ENCODE measurements at places on chromosomes 6 and 20.

- no peak for DNase-seq
These were observed 22.4 kb upstream of the SNX9 start for GRCh38 chr6:157800420-157801237.

- DNase-seq = no peak
These were observed 120.4 kb downstream of the RNF144B start for GRCh38 chr6:18507561-18507960.

DNA sequence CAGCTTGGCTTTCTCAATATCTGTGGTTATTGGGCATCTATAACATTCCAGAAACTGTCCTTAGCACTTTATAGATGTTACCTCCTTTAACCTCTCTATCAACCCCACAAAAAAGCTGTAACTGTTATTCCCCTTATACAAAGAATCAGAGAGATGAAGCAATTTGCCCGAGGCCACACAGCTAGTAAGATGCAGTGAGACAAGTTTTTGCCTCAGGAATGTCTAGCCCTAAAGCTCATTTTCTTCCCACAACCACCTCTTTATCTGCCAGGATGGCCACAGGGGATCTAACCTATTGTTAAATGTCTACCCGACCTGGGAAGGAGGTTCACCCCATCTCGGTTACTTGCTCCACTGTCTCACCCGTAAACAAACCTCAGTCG, 31.9 kb upstream of the TCP11 start:
- DNase-seq = no peak

DNA sequence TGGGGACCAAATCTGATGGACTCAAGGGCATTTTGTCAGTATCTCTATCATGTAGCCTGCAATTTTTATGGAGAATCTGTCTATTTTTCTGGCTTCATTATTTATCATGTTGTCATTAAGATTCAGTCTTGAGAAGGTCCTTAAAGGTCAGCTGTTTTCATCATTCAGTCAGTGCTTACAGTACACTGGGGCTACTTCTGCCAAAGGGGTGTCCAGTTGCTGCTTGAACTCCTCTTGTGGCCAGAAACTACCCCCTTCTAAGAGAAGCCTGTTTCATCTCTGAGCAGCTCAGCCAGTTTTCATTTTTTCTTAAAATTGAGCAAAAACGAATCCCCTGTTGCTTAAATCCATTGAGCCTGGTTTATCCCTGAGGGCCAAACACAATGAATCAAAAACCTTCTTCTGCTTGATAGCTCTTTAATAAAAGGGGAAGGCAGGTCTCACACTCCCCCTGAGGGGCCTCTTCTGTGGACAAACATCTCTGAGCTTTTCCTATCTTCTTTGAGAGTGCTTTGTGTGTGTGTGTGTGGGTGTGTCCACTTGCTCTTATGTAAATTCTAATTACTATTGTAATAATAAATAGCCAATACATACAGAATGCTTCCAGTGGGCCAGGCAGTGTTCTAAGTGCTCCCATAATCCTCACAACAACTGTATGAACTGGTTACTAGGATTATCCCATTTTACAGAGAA, 172.2 kb downstream of the PLCB1 start:
- no peak for DNase-seq

DNA sequence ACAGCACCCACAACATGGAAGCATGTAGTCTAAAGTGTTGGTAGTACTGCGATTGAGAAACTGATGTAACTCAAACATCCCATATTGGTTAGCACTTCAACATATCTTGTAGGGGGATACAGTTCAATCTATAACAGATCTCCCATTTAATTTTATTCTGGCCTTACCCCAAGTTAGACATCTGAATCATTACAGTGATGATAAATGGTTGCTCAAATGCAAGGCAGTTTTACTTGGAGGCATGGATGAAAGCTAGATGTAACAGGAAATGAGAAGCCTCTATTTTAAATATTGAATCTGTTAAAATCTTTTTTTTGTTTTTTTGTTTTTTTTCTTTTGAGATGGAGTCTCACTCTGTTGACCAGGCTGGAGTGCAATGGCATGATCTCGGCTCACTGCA, 44.2 kb upstream of the FAM50B start:
- no peak for DNase-seq
